ENCODE measurements at places on chromosomes 13 and 19. TPM values are rescaled to one million over a fixed set of nuclear protein-coding genes. Genes with fewer than 3 reads are reported as not detected.

DNA sequence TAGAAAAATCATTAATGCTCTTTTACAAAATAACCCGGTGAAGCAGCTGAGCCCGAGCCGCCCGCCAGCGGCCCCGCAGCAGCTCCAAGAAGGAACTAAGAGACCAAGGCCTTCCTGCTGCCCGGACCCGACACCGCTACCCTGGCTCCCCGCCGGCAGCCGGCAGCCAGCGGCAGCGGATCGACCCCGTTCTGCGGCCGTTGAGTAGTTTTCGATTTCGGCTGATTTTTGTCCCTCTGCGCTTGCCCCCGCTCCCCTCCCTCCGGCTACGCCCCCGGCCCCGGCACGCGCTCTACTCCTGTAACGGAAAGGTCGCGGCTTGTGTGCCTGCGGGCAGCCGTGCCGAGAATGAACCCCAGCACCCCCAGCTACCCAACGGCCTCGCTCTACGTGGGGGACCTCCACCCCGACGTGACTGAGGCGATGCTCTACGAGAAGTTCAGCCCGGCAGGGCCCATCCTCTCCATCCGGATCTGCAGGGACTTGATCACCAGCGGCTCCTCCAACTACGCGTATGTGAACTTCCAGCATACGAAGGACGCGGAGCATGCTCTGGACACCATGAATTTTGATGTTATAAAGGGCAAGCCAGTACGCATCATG lies at the start of gene PABPC3:
TSS of gene PABPC3 (plus strand) at position 286 of the 603 bp plus-strand sequence. CDS start at position 349, 63 bp downstream.
- H3K36me3 ChIP-seq: no peaks in the 10 kb centered on the region
- no peak for DNase-seq
- H3K4me3 ChIP-seq: peak within 1 kb of the TSS; percentile 19
- peaks cover 34% of the 10 kb centered on the region for H3K27me3 ChIP-seq
- peaks cover 6% of the 10 kb centered on the region for H3K4me1 ChIP-seq
- no peak within 1 kb of the TSS for H3K27ac ChIP-seq

DNA sequence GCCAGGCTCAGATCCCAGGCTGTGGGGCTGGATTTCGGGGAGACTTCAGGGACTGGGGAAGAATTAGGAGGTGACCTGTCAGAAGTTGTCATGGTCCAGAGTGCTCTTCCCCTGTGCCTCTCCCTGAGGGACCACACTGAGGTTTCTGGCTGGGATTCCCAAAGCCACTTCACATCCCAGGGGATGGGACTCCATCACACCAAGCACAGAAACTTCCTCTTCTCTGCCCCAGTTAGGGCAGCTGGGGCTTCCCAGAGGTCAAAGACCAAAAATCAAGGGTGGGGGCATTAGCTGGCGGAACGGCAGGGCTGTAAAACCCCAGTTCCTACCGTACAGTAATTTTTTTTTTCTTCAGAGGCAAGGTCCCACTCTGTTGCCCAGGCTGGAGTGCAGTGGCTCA lies 7.4 kb downstream of the FCER2 start:
- H3K27ac ChIP-seq: no peak overlapping the region
- no peak overlapping the region for H3K4me3 ChIP-seq
- no peaks in the 10 kb centered on the region for H3K36me3 ChIP-seq
- DNase-seq: no peak

DNA sequence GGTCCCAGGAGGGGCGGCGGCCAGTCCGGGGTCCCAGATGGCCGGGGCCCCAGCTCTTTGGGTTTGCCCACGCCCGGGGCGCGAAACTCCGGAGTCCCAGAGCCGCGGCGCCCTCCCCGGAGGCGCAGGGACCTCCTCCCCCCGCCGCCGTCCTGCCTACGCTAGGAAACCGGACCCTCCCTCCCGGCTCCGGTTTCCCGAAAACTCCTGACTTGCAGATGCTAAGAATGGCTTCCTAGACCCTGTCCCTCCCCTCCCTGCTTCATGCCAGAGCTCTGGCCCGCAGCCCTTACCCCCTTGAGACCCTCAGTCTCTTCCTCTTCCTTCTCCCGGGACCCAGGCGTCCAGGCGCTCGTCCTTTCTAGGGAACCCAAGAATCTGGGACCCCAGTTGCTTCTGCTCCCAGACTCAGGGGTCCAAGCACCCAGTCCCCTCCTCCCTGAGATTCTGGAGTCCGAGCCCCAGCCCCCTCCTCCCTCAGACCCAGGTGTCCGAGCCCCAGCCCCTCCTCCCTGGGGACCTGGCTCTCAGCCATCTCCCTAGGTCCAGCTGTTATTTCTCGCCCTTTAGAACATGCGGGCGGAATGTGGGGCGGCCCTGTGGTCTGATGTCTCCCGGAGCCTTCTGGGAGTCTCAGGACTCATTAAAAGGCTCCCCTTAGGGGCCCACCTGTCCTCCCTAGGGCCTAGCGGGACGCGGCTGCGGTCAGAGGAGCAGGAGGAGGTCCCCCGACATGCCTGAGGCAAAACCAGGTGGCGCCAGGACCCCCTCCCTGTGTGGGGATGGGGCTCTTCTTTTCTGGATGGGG lies at the start of gene MYBPC2:
TSS of gene MYBPC2 (plus strand) at position 672 of the 808 bp plus-strand sequence. CDS start at position 734, 62 bp downstream.
- peak within 1 kb of the TSS; percentile 89 for H3K4me3 ChIP-seq
- peaks cover 13% of the 10 kb centered on the region for H3K27me3 ChIP-seq
- peak within 1 kb of the TSS; percentile 93 for H3K27ac ChIP-seq
- no peaks in the 10 kb centered on the region for H3K36me3 ChIP-seq

DNA sequence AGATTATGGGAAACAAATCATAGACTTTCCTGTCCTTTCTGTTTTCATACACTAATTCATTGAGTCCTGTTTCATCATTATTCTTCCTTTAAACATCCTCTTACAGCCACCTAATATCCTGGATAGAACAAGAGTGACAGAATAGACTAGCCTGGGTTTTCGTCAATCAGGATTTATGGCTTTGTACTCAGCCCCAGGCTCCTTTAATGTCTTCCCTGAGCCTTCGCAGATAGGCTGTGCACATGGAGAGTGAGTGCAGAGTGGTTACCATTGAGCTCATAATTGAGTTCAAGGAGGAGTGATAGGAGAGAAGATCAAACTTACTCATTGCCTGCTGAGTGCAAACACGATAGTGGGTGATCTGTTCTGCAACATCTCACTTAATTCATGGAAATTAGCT lies 304.9 kb downstream of the TDRD3 start:
- no peaks in the 10 kb centered on the region for H3K4me1 ChIP-seq
- no peaks in the 10 kb centered on the region for H3K27me3 ChIP-seq
- DNase-seq: no peak
- no peak overlapping the region for H3K27ac ChIP-seq
- no peaks in the 10 kb centered on the region for H3K36me3 ChIP-seq

DNA sequence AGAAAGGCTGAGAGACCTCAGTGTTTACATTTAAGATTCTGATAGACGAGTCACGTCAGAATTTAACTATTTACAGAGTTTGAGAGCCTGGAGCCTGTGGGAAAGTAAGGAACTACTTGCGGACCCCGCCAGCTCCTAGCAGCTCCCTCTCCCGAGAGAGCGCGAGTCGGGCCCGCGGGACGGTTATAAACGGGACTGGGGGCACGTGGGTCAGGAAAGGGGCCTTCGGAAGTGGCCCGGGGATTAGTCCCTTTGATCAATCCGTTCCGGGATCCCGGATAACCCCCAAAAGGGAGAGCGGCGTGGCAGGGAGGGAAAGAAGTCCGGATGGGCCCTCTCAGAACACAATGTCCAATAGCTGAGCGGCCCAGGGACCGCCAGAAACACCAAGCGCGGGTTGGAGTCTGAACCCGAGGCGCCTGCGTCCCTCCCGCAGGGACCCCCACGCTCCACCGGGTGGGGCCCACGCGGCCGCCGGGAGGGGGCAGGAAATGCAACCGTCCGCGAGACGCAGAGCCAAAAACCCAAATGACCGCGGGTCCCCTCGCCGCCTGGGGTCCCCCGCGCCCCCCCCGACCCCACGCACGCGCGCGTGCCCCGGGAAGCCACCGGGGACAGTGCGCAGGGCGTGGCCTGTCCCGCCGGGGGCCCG lies 3.6 kb downstream of the ZIC5 start:
- H3K36me3 ChIP-seq: peaks cover 4% of the 10 kb centered on the region
- H3K27me3 ChIP-seq: peaks cover 57% of the 10 kb centered on the region
- DNase-seq: no peak

GRIN2D gene
- 0.17 TPM for total RNA-seq

NRTN gene
- total RNA-seq: 0.23 TPM
